ENCODE measurements at places on chromosomes 7 and 10. TPM values are rescaled to one million over a fixed set of nuclear protein-coding genes. Genes with fewer than 3 reads are reported as not detected.

THNSL1 gene
- 6.8 TPM for total RNA-seq

PHYHIPL gene
- 0.32 TPM for total RNA-seq

DNA sequence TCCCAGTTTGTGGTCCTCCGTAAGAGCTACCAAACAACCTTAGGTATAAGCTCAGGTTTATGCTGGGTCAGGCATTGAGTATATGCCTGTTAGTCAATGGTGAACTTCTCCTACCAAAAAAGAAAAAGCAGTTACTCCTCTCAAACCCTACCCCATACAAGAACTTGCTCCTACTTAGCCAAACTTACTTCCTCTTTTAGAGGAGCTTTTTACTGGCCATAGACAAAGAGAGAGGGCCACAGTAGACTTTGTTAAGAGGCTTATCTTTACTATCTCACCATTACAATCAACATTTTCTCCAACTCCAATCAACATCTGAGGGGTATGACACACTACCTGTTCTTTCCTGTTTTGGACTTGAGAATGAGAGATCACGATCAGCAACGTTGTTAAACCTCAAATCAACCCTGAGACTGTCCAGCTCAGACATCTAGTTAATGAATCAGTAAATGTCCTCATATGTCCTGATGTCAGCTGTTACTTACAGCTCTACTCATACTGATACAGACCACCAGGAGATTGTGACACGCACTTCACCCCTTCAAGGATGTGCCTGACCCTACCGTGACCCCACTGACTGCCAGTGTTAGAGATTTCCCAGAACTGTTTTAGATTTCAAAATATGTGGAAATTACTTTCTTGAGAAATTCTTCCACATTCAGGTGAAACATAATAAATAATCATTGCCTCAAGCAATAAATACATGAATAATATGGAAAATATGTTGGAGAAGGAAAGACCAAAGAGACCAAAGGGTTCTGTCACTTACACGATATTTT lies 18.4 kb upstream of the CCDC71L start:
- DNase-seq, result no peak

GRCh38 chr7:1060315-1061072 lies 16.1 kb downstream of the GPR146 start:
- peak; percentile 75 for DNase-seq

- no peak for DNase-seq
Measured at GRCh38 chr10:11546581-11546980, 64.9 kb downstream of the USP6NL start.

FZD8 gene
- 189 TPM for total RNA-seq

DNA sequence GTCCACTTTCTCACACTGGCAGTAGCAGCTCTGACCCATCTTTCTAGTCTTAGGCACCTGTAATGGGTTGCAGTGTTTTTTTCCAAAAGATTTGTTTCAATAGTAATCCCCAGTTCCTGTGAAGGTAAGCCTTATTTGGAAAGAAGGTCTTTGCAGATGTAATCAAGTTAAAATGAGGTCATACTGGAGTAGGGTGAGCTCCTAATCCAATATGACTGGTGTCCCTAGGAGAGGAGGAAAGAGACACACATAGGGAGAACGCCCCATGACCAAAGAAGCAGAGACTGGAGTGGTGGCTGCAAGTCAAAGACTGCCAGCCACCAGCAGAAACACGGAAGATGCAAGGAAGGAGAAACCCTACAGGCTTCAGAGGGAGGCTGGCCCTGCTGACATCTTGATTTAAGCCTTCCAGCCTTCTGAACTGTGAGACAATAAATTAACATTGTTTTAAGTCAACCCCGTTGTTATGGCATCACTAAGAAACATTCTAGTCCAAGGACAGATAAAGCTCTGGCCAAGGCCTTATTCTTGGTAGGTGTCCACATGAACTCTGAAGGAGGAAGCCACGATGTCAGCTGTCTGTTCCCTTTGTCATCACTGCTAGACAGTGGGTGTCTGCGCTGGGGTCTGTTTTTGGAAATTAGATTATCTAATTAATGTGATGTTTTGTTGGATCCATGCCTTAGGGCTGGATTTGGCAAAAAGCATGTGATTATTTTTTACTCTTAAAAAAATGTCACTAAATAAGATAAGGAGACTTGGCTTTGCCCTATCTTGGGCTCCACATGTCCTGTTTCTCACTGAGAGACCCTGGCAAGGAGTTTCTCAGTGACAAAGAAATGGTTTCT lies 214.9 kb downstream of the KCNMA1 start:
- no peak for DNase-seq

DNA sequence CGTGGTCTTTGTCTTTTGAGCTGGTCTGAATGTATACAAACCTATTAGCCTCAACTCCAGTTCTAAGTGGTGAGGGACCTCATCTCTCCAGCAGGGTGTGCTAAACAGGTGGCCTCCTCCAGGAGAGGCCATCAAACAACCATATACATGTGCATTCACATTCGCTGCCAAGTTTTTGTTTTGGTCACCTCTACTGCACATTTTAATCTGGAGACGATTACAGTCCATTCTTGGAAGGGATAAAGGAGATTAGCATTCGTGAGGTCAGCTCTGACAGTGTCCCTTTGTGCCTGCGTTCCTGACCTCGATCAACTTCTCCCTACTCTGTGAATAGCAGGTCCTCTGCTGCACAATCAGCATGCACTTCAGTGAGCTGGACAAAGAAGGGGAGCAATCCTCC lies 60.8 kb downstream of the RHOBTB1 start:
- DNase-seq, result peak; percentile 61

BTAF1 gene
- total RNA-seq, result 43.7 TPM

GPR26 gene
- not detected for total RNA-seq

GOLGA7B gene
- total RNA-seq, result 0.27 TPM

SSMEM1 gene
- not detected for total RNA-seq

- peak; percentile 77 for DNase-seq
Measured at GRCh38 chr10:101617102-101617823, 29.1 kb downstream of the DPCD start.

DNA sequence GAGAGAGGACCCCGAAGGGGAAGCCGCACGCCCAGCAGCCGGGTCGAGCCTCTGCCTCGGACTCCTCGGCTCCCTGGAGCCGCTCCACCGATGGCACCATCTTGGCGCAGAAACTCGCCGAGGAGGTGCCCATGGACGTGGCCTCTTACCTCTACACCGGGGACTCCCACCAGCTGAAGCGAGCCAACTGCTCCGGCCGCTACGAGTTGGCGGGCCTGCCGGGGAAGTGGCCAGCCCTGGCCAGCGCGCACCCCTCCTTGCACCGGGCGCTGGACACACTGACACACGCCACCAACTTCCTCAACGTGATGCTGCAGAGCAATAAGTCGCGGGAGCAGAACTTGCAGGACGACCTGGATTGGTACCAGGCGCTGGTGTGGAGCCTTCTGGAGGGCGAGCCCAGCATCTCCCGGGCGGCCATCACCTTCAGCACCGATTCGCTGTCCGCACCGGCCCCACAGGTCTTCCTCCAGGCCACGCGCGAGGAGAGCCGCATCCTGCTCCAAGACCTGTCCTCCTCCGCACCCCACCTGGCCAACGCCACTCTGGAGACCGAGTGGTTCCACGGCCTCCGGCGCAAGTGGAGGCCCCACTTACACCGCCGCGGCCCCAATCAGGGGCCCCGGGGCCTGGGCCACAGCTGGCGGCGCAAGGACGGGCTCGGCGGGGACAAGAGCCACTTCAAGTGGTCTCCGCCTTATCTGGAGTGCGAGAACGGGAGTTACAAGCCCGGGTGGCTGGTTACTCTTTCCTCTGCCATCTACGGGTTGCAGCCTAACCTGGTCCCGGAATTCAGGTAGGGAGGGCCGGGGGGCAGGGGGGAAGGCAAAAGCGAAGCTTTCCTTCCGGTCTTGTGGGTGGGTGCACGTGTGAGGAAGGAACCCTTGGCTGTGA lies 973 bp downstream of the GPR158 start:
- DNase-seq, result peak; percentile 86

- DNase-seq, result peak; percentile 59
Measured at GRCh38 chr10:74177140-74177677, 26.2 kb downstream of the ADK start.

ZNF438 gene
- total RNA-seq, result 2.6 TPM

DNA sequence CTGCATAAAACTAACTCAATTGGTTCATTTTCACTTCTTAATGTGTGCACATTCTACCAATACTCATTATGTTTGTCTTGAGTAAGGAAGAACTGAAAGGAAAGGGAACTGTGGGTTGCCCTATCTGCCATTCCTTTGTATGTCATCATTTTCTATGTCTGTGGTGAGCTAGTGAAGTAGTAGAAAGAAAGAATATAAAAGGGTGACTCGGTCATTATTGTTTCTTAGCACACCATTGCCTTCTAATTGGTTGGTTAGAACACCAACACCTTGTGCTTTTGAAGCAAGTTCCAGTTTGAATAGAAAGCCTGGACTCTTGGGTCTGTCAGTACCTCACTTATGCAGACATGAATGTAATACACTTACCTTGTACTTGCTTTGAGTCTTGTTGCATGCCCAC lies 64.3 kb upstream of the MDFIC start:
- DNase-seq, result no peak

- no peak for DNase-seq
Measured at GRCh38 chr10:15760681-15761080, 41.0 kb upstream of the ITGA8 start.

DNA sequence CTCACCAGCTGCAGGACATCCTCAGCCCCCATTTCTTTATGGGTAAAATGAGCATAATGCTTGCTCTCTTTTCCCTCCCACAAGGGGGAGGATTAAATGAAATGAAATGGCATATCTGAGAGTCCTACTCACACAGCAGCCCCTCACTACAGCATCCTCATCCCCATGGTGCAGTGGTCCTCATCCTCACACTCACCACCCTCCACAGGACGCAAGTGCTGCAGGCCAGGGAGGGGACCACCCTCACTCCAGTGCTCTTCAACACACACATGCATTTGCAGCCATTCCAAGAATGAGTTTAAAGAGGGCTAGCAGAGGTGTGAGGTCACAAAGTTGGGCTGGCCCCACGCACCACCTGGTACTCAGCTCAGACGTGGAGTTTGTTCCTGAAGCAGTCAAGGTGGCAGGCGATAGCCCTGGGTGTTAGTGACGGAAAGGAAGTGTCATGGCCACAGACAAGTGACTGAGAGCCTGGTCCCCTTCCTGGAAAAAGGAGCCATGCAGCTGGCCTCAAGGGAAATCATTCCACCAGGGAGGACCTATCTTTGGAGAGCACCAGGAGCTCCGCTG lies 234.0 kb downstream of the TNS3 start:
- DNase-seq, result peak; percentile 21

DNA sequence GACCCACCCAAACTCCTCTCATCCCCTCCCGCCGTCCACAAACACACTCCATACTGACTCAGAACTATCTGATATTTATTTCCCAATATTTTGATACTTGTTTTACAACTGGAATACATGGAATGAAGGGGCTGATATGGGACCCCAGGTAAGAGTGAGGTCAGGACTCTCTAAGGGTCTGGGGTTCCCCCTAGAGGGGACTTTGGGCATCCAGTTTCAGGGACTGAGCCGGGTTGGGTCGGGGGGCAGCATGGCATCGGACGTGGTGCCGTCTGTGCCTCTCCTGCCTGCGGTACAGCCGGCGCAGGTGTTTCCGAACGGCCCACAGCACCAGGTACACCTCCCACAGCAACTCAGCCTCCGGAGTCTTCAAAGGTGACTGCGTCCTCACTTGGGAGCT lies 7.5 kb downstream of the SPACDR start:
- peak; percentile 67 for DNase-seq

PSMC2 gene
- total RNA-seq, result 116 TPM

PON3 gene
- total RNA-seq, result 0.54 TPM

DNA sequence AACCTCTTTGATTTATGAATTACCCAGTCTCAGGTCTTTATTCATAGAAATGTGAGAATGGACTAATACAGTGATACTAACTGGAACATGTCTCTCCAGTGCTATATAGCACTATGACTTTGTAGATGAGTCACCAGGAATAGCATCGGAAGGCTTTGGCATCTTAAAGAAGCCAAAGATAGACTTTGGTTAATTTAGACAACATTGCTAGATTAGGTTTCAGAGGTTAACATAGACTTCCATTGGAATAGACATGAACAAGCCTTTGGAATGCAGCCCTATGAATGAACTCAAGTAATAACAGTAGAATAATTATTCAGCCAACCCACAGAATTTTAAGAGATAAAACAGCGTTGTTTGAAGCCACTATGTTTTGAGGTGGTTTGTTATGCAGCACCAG lies 169.2 kb downstream of the HGF start:
- DNase-seq, result no peak

GRCh38 chr7:54116956-54117355 lies 425.2 kb upstream of the VSTM2A start:
- no peak for DNase-seq

METTL27 gene
- total RNA-seq, result 20.9 TPM

FAM200A gene
- total RNA-seq, result 8.3 TPM

INPP5A gene
- total RNA-seq, result 26.6 TPM

GRCh38 chr7:73954181-73954580 lies 73.8 kb upstream of the ELN start:
- no peak for DNase-seq

APBB1IP gene
- 0.34 TPM for total RNA-seq

ICA1 gene
- 25.0 TPM for total RNA-seq

- no peak for DNase-seq
Measured at GRCh38 chr7:94133460-94133859, 129.3 kb upstream of the BET1 start.

GRCh38 chr7:78301407-78301806 lies 502.8 kb downstream of the PHTF2 start:
- DNase-seq, result no peak

NUTM2B gene
- total RNA-seq, result not detected

BTBD16 gene
- total RNA-seq, result not detected

GRCh38 chr10:31683682-31684081 lies 244.9 kb downstream of the ARHGAP12 start:
- no peak for DNase-seq

DNA sequence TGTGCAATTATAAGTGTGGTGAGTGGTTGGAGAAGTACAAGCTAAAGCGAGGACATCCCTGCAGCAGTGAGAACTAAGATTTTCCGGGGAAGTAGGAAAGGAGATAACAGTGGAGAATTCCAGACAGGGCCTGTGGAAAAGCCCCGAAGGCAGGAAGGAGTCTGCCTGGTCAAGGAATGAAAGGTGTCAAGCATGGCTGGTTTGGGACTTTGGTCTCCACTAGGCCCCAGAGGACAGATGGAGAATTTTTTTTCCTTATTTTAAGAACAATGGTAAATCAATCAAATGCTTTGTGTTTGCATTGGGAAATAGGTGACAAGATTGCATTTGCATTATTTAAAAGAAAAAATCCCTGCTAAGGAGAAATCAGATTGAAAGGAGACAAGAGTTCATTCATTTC lies 3.2 kb upstream of the CEP55 start:
- DNase-seq, result no peak

DNA sequence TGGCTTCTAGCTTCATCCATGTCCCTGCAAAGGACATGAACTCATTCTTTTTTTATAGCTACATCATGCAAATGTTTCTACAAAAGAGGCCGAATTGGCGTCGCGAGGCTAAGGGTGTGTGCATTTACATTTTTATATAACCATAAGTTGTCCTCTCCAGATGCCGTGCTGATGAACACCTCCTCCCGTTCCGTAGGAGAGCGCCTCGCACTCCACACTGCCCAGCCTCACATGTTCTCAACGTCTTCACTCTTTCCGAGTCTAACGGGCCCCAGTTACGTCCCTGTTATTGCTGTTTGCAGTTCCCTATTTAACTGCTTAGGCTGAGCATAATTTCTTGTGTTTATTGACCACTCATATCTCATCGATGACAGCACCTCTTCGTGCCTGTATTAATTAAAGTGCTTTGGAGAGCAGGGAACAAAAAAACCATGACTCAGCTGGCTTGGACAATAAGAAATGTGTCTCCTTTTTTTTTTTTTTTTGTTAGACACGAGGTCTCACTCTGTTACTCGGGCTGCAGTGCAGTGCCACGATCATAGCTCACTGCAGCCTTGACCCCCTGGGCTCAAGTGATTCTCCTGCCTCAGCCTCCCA lies 113.5 kb upstream of the SDK1 start:
- DNase-seq, result no peak

- DNase-seq, result no peak
Measured at GRCh38 chr10:121659236-121659635, 61.0 kb upstream of the FGFR2 start.

Measured in endodermal cell (in vitro differentiated cells).